ENCODE measurements at places on chromosomes 4 and X.

GRCh38 chr4:153215921-153216320, 11.7 kb downstream of the TRIM2 start:
- no peak for DNase-seq

DNA sequence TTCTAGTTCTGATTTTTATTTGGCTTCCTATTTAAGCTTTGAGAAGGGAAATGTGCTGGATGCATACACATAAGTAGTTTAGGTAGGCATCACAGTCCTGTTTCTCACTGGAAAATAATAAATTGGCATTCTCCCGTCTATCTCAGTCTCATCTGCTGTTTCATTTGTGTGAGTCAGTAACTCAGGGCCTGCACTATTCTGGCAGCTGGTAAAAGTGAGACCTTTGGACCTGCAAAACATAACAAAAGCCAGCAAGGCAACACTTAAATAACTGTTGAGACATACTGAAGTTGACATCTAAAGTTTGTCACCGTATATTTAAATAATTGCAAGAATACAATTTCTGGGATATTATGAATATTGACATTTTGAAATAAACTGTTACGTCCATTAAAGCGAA, 8.6 kb upstream of the UBQLN2 start:
- DNase-seq, result no peak

DNA sequence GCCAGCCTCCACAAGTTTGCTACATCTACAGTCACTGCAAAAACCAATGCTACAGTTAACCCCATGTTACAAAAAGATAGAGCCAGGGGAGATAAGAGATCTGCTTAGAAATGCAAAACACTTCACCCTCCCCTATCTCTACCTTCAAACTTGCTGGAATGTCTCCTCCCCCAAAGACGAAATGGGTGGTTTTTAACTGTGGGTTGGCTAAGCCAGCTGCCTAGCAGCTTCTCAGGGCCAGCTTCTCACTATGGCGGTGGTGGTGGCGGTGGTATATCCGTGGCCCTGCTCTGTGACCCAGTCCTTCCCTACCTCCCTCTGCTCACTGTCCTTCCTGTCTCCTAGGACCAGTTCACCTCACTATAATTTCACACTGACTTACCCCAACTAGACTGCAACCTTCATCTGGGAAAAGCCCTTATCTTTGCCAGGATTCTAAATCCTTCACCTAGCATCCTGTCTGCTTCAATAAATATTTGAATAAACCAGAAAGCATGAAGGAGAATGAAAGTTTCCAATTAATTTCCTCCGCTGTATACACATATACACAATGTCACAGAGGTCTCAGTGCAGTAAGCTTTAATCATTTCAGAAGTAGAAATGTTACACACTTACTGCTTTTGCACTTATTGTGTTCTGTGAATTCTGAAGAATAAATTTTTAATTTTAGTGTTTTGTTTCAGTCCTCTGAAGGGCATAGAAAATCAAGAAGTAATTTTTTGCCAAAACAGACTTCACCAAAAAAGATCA, 46.3 kb downstream of the SH3KBP1 start:
- no peak for DNase-seq

GRCh38 chr4:129167640-129168260, 71.8 kb downstream of the C4orf33 start:
- no peak for DNase-seq

GRCh38 chr4:86908251-86908657, 16.0 kb upstream of the C4orf36 start:
- DNase-seq, result no peak

- DNase-seq, result no peak
Observed at GRCh38 chr4:103012060-103012459, 7.4 kb downstream of the SLC9B1 start.

Measured in HS-5 (cell line).